Right lobe of liver (tissue), 6 donors: ENCODE measurements at places on chromosomes 4 and X. TPM values are rescaled to one million over a fixed set of nuclear protein-coding genes. Genes with fewer than 3 reads are reported as not detected.

TMEM47 gene
- total RNA-seq = 7.7 TPM

HERC5 gene
- 1.9 TPM for total RNA-seq

HELT gene
- total RNA-seq = not detected

LUZP4 gene
- total RNA-seq = not detected

HTN3 gene
- not detected for total RNA-seq

SPANXN3 gene
- total RNA-seq = not detected

LRP2BP gene
- 0.19 TPM for total RNA-seq

SHROOM2 gene
- 6.8 TPM for total RNA-seq

PDZD4 gene
- total RNA-seq = 1.0 TPM

UGT2B17 gene
- 1.2 TPM for total RNA-seq

GUCY1B1 gene
- 4.1 TPM for total RNA-seq

MTNR1A gene
- not detected for total RNA-seq

PCDH18 gene
- 1.5 TPM for total RNA-seq

ADGRG2 gene
- 2.8 TPM for total RNA-seq

AMBN gene
- not detected for total RNA-seq

PITX2 gene
- total RNA-seq = not detected

CSAG3 gene
- not detected for total RNA-seq

CTAG1A gene
- not detected for total RNA-seq
